ENCODE measurements at places on chromosomes 5 and 9.
A peak's percentile ranks its signal among the peaks of the same experiment; 100 is the strongest.

DNA sequence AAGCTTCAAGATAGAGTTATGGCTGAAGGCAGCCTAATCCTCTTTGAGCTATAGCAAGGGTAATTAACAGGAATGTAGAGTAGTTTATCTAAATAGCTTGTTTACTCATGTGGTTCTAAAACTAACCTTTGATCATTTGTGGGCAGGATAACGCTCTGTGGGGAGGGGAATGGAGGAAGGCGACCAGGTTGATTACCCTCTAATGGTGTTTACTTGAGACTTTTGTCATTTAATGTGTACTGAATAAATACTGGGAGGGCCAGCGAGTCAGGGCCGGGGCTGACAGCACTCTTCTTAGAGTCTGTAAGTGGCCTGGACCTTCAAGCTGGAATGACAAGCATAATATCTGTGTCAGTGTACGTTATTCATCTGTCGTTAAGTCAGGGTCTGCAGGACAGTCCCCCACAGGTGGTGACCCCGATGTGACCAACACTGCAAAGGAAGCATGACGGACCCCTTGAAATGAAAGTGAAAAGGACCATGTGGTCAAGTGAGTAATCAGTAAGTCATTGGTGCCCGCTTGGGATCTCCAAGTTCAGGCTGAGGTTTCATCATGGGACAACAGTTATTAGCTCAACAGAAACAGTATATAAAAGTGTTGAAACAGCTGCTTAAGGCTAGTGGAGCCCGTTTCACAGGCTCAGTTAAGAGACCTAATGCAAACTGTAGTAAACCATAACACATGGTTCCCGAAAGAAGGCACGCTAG is 162.6 kb downstream of the CPLANE1 start:
- peak; percentile 88 for DNase-seq

- no peak for DNase-seq
Measured at GRCh38 chr5:112833971-112834370, 27.1 kb upstream of the SRP19 start.

DNA sequence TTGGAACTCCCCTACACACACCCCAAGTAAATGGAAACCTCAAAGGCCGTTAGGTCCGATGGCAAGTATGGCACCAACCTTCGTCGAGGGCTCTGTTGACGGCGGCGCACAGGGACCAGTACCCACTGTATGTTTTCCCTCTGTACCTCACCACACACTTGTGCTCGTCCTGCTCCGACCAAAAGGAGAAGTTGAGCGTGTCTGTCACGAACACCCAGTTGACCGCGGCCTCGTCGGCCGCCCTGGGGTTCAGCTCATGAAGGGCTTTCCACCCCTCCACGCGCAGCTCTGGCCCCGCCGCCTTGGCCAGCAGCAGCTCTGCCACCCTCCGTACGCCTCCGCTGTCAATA is 24.0 kb downstream of the HNRNPK start:
- no peak for DNase-seq

DNA sequence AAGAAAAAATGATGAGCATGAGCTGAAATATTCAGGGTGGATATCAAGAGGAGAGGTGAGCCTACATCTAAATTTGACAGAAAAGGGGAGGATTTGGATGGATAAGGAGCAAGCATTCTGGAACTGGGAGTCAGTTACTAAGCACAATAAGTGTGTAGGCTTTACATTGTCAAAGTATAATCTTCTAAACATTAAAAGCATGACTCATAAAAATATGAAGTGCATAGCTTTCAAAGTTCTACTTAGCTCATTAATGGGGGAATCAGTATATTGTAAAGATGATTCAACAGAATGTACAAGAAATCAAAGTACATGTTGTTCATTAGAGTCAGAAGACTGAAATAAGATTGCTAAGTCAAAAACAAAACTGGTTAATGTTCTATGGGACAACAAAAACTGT is 248.0 kb upstream of the GAS1 start:
- peak; percentile 19 for DNase-seq

GRCh38 chr9:76756268-76756640 is 8.0 kb upstream of the PCA3 start:
- no peak for DNase-seq

DNA sequence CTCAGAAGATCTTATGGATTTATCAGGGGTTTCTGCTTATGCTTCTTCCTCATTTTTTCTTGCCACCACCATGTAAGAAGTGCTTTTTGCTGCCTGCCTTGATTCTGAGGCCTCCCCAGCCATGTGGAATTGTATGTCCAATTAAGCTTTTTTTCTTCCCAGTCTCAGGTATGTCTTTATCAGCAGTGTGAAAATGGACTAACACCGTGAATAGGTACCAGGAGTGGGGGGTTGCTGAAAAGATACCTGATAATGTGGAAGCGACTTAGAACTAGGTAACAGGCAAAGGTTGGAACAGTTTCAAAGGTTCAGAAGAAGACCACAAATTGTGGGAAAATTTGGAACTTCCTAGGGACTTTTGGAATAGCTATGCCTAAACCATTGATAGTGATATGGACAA is 1222.5 kb upstream of the NUDT12 start:
- no peak for DNase-seq

GRCh38 chr5:78577071-78577807 is 71.3 kb downstream of the LHFPL2 start:
- no peak for DNase-seq

DNA sequence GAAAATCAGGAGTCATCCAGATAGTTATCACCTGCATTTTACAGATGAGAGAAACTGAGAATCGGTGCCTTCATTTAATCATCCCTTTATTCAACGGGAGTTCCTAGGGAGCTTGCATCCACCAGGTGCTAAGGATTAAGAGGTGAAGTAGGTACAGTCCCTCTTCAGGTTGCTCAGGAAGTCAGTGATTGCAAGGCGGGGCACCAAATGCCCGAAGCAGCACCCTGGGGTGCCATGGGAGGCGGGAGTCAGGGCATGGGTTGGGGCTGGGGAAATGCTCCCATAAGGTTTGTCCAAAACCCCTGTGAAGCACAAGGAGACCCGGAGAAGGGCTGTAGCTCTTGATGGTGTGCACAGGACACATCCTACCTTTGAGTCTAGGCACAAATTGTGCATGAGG is 98.8 kb upstream of the KLF4 start:
- no peak for DNase-seq

DNA sequence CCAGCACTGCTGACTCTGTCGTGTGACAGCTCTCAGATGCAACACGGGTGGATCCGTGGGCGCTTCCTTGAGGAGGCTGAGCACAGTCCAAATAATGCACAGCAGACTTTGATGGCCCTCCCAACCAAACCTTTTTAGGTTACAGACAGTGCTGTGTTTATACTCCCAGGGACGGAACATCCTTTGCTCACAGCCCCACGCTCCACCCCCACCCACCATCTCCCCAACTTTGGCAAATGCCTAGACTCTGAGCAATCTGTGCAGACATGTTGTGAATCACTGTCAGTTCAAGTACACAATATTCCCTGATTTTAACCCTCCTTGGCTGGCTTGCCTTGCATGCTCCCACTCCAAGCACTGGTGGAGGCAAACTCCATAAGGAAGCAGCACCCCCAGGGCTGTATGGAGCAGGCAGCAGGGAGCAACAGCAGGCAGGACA is 324.6 kb downstream of the MLLT3 start:
- DNase-seq = peak; percentile 67

- DNase-seq = no peak
Measured at GRCh38 chr5:139842321-139842720, 46.7 kb downstream of the PSD2 start.

DNA sequence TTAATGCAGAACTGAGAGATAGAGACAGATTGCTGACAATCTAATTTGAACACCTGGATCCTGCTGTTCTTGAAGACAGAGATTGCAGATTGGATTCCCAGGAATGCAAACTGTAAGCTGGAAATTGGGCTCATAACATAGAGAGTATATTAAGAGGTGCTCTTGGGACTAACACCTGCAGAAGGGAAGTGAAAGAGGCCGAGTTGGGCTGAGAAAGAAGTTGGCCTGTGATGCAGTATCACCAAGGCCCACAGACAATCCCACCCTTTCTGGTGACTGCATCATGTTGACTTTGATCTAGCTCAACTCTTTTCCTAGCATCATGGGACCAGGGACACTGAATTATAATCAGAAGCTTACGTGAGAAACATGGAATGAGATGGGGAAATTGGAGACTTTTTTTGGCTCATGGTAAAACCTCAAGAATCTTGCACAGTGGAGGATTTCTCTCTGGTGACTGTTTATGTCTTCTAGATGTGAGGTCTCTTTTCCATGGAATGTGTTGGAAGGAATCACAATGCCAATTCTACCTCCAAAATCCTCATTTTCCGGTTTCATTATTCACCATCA is 36.5 kb upstream of the NUDT12 start:
- no peak for DNase-seq

DNA sequence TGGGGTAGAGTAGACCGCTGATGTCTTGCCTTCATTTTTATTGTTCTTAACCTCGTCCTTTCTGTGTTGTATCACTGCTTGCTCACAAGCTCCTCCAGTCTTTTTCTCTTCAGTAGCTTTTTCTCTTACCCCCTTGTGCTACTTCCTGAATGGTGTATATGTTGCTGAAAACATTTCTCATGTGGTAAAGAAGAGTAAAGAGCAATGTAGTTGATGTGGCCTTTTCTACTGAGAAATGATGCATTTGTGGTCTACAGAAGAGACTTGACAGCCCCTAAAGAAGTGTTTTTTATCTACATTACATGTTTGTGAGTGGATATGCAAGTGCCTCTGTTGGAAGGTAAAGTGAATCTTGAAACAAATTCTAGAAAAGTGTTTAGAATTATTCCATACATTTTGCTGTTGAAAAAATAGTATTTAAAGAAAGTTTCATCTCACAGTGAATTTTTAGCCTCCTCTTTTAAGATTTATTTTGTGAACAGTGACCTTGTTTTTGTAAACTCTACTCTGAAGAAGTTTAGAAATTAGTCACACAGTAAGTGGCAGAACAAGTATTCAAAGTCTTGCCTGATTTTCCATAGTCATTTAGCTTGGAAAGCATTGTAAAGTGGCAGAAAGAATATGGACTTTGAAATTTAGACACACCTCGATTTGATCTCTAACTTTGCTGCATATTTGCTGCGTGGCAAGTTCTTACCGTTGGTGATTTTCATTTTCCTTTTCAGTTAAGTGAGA is 17.4 kb downstream of the CDC42SE2 start:
- DNase-seq = peak; percentile 68

DNA sequence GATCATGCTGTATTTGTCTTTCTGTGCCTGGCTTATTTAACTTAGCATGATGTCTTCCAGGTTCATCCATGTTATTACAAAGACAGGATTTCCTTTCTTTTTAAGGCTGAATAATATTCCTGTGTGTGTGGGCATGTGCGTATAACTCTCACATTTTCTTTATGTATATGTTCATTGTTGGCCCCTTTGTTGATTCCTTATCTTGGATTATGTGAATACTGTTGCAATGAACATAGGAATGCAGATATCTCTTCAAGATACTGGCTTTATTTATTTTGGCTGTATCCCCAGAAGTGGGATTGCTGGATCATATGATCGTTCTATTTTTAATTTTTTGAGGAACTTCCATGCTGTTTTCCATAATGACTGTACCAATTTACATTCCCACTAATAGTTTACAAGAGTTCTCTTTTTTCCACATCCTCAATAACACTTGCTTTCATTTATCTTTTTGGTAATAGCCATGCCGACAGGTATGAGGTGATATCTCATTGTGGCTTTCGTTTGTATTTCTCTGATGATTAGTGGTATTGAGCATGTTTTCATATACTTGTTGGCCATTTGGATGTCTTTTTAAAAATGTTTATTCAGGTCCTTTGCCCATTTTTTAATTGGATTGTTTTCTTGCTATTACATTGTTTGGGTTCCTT is 38.0 kb downstream of the CREBRF start:
- DNase-seq = peak; percentile 64

DNA sequence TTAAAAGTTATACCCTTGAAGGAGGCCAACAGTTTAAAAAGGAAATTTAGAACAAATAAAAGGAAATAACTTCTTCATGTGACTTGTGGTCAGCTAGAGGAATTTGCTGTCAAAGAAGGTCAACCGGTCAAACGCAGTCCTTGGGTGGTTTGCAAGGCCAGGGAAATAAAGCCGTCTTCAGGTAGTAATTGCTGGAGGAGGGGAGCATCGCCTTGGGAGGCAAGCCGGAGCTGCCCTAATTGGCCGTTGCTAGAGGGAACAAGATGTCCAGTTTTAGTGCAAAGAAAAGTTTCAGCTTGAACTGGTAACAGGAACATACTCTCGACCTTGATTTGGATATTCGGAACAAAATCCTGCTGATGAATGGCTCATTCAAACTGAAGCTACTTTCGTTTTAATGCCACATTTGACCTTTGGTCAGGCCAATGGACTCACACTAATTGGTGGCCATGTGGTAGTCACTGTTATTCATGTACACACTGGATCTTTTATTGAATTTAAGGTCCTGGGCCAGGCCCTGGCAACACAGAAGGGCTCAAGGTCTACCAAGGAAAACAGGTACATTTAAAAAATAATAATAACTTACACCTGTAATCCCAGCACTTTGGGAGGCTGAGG is 47.0 kb upstream of the MYO10 start:
- DNase-seq = peak; percentile 55

DNA sequence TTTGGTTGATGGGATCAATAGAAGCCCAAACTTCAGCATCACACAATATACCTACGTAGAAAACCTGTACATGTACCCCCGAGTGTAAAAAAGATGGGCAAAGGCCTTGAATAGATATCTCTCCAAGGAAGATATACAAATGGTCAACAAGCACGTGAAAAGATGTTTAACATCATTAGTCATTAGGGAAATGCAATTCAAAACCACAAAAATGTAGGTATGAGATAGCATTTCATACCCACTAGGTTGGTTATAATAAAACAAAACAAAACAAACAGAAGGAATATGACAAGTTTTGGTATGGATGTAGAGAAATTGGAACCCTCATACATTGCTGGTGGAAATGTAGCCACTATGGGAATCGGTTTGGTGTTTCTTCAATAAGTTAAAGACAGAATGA is 33.1 kb upstream of the PPARGC1B start:
- DNase-seq = peak; percentile 10

DNA sequence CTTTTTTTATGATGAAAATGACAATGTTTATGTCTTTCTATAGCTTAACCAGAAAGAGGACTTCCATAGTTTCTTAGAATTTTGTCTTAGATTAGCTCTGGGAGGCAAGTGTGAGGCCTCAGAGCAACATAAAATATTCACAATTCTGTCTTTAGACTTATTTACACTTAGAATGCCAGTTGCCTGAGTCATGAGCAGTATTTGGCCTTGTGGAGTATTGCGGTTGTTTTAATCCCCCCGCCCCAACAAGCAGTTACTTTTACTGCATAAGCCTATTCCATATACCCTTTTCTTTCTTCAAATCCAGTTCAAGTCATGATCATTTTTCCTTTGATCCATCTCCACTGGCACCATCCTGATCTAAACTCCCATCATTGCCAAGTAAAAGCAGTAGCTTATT is 198.0 kb upstream of the EGFLAM start:
- DNase-seq = peak; percentile 88

GRCh38 chr9:96490534-96491078 is 40.6 kb downstream of the HABP4 start:
- no peak for DNase-seq

GRCh38 chr5:68196876-68197275 is 18.7 kb upstream of the PIK3R1 start:
- no peak for DNase-seq

DNA sequence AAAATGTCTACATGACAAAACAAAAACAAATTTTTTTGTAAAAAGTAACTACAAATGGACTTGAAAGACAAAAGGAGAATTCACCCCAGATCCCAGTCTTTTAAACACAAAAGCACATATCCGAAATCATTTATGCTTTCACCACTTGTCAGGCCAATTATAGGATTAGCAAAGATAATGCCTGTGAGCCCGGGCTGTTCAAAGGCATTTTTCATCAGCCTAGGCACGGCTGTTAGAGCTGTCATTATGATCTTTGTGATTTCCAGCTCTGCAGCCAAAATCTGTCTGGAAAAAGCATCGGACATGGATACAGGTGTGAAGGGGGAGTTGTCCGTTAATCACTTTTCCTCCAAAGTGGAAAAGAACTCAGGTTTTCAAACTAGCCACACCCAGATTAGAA is 23.6 kb upstream of the RAB14 start:
- DNase-seq = no peak

Data from mesenchymal stem cell (in vitro differentiated cells and primary cell).